NCI-H524 treated with DMSO at 0.1 percent for 48 hours (cell line): ENCODE measurements at places on chromosomes 7 and 10.

DNA sequence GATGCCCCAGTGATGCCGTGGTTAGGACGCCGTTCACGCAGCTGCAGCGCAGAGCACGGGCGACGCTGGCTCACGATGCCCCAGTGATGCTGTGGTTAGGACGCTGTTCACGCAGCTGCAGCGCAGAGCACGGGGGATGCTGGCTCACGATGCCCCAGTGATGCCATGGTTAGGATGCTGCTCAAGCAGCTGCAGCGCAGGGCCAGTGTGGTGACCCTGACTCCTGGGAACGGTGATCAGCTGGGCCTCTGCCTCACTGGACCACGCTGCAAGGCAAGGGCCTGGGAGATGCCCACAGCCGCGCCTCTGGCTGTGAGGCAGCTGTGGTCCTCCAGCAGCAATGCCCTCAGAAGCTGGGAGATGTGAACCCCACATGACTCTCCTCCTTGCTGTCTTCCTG, 280.6 kb downstream of the DNAJB6 start:
- no peak for DNase-seq

GRCh38 chr10:99775850-99776249, 6.6 kb upstream of the ABCC2 start:
- no peak for DNase-seq

- DNase-seq = no peak
Observed at GRCh38 chr10:24241536-24242040, 32.6 kb downstream of the KIAA1217 start.

DNA sequence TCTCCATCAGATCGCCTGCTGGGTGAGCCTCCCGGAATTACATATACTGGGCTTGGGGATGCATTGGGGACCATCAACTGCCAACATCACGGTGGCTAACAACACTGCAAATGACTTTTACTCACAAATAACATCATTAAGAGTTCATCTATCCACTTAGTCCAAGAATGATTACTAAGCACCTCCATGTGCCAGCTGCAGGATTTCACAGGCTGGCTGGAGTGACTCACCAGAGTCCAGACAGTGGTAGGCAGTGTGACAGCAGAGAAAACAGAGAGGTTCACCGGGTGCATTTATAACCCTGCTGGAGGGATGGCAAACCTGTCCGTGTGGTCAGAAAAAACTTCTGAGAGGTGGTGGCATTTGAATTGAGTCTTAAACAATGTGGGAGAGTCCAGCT, 3.2 kb upstream of the IGFBP3 start:
- DNase-seq = no peak

DNA sequence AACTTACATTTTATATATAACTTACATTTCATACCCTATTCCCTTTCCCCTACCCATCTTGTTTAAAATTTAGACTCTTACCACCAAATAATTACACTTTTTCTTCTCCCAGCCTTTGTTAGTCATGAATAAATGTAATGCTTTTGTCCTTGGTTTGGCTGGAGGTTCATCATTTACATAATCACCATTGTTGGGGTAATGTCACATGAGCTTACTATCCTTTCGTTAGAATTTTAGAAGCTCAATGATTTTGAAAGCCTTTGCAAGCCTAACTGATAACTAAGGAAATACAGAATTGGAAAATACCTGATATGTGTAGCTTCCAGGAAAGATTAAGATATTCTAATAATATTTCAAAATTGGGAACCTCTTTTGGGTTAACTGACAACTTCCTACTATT, 171.7 kb downstream of the PLXDC2 start:
- DNase-seq = no peak

DNA sequence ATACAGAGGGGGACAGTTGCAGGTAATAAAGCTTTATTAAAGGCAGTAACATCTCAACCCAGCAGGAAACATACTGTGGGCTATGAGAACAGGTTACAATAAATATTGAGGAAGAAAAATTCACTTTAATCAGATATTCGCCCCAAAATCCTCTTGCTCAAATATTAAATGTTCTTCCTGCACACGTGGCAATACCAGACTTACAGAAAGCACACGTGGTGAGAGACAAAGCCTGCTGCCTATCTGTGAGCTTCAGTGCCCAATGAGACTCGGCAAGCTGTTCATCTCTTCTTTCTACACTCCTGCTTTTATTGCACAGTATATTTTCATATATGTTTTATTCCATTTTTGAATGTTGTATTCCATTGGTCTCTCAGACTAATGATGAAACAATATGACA, 113.2 kb downstream of the OR13A1 start:
- no peak for DNase-seq

DNA sequence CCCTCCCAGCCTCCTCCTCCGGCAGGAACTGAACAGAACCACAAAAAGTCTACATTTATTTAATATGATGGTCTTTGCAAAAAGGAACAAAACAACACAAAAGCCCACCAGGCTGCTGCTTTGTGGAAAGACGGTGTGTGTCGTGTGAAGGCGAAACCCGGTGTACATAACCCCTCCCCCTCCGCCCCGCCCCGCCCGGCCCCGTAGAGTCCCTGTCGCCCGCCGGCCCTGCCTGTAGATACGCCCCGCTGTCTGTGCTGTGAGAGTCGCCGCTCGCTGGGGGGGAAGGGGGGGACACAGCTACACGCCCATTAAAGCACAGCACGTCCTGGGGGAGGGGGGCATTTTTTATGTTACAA, 83.3 kb downstream of the PAX2 start:
- DNase-seq = no peak

GRCh38 chr7:27964820-27965219, 215.8 kb downstream of the JAZF1 start:
- no peak for DNase-seq
